HFF-Myc (cell line): ENCODE measurements at places on chromosomes 5 and 9.

DNA sequence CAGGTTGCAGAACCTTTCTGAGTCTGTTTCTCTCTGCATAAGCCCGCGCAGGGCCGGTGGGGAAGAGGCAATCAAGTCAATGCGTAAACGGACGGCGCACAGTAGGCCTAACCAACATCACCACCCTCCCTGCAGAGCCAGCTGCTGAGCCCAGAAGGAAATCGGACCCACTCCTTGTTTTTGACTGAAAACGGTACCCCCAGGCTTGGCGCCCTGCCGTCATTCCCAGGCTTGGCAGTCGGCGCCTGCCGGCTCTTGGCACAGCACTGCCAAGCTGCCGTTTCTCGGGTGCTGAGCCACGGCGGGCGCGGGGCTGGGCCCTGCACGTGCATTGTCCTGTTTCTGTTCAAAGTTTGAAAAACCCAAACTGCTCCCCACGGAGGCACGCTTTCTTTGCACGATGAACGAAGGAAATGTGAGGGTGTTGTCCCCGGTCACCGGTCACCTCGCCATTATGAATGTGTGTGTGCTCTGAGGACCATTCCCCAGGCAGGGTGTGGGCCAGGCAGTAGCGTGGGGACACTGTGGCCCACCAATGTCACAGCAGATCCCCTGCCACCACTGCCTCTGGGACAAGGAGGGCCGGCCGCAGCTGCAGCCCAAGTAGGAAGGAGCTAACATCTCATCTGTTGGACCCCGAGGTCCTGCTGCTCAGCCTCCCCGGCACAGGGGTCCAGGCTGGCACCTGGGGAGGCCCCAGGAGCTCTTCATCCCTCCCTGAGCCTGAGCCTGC lies 20.1 kb downstream of the FIBCD1 start:
- DNase-seq, result no peak

DNA sequence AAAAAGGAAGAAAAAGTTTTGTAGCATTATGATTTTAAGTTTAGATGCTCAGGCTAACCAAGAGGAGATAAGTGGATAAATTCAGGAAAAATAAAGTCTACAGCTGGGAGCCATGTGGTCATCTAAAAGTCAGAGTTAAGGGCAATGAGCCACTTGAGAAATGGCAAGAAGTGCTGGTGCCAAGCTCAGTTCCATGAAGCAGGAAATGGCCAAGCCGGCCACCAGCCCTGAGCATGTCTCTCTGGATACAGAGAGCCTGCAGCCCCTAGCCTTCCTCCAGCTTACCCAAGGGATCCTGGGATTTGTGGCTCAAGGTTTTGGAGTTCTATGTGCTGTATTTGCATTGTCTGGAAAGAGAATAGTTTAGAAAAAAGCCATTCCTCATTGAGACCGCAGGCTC lies 12.2 kb upstream of the S1PR3 start:
- no peak for DNase-seq

- no peak for DNase-seq
Observed at GRCh38 chr9:96450613-96451528, 902 bp downstream of the HABP4 start.

DNA sequence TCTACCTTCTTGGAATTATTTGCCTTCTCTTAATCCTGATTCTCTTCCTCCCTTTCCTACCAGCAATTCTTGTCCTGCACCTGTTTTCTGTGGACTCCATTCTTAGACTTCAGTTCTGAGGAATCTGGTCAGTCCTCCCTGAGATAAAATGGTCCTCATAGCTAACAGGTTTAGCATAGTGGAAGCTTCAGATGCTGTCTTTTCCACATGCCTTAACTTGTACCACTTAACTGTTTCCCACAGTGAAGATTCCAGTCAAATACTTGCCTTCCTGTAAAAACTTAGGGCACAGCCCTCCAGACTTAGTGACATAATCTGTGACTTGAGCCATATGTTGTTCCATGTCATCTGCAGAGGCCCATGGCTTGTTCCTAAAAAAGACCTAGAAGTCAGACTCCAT lies 261.3 kb downstream of the CWC27 start:
- no peak for DNase-seq

GRCh38 chr9:101639311-101639710 lies 44.5 kb upstream of the PPP3R2 start:
- DNase-seq, result no peak
